ENCODE measurements at places on chromosomes 4 and X.

DNA sequence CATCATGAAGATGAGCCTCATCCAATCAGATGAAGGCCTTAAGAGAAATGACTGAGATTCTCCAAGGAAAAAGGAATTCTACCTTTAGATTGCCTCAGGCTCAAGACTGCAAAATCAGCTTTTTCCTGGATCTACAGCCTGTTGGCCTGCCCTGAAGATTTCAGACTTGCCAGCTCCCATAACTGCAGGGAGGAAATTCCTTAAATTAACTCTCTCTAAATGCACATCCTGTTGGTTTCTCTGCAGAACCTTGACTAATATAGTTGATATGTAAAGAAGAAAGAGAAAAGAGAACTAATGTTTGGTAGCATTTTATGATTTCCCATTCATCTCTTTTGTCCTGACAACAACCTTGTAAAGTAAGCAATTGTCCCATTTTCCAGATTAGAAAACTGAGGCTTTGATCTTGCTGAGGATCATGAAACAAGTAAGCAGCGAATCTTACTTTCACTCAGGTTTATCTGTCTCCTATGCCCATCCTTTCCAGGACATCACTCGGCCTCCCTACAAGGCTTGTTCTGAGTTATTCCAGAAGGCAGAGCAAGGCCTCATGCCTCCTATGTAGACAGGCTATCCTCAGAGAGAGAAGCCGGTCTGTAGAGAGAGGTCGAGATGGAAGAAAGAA is 115.0 kb upstream of the LDB2 start:
- no peak for DNase-seq

DNA sequence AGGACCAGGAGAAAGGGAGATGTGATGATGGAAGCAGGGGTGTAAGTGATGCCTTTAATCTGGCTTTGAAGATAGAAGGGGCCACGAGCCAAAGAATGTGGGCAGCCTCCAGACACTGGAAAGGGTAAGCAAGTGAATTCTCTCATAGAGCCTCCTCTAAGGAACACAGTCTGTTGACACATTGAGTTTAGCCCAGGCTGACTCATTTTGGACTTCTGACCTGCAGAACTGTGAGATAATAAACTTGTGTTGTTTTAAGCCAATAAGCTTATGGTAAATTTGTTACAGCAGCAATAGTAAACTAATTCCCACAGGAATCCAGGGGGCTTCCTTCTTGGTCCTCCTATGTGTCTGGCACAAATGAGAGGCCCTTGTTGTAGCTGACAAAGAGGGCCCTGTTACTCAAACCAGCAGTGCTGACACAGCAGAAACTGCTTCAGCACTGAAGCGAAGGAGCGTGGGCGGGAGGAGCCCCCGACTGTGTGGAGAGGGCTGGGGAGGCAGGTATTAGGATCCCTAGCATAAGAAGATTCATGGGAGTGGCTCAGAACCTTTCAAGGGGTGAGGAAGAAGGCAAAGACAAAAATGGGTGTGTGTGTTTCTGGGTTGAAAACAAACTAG is 268.7 kb downstream of the NR3C2 start:
- no peak for DNase-seq

- no peak for DNase-seq
These were observed 803.9 kb downstream of the C4orf33 start for GRCh38 chr4:129899849-129900248.

- peak; percentile 2 for DNase-seq
These were observed 141.0 kb upstream of the FAM47C start for GRCh38 chrX:36867143-36867542.

- peak; percentile 10 for DNase-seq
These were observed 34.7 kb downstream of the P2RY10 start for GRCh38 chrX:78979789-78980464.

DNA sequence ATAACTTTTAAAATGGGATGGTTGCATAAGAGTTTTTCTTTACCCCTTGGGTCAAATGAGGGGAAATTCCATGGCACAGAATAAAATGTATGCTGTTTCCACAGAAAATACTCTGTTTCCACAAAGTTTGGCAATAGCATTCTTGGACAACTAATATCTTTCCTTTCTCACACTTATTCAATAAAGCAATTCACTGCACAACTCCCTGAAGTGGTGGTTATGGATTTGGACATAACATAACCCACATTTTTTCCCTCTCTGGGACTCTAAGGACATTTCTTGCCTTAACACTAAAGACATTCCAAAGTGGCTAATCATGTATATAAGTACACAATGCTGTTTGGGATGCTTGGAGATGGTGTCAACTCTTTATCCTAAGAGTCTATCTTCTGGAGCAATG is 51.7 kb upstream of the GPM6B start:
- DNase-seq, result no peak

DNA sequence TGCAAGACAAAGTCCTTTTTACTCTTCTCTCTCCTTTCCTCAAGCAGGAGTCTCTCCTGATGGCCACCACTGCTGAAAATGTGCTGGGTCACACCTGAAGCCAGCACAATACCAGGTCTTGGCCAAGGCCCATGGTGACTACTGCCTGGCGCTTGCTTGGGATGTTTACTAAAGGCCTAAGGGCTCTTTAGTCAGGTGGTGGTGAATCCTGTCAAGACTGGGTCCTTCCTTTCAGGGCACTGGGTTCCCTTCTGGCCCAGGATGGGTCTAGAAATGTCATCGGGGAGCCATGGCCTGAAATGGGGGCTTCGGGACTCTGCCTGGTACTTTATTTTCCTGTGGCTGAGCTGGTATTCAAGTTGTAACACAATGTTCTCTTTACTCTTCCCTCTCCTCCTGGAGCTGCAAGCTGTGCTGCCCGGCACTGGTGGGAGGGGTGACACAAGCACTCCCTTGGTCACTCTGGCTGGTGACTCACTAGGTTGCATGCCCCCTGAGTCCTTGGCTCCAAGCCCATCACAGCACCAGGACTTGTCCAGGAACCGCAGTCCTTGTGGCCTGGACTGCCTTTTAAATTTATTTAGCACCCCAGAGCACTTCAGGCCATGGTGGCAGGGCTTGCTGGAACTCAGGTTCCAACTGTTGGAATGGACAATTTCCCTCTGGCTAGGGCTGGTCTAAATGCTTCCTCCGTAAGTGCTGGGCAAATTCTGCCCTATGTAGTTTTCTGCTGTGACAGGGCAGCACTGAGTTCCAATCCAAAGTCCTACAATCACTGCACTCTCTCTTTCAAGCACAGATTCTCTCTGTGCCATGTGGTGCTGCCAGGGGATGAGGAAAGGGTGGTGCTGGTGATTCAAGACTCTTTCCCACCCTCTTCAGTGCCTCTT is 11.3 kb downstream of the ARL13A start:
- DNase-seq, result no peak

- DNase-seq, result no peak
These were observed 443.6 kb downstream of the UBE2NL start for GRCh38 chrX:144327495-144327894.

GRCh38 chrX:821327-822107 is 190.9 kb downstream of the SHOX start:
- DNase-seq, result no peak

DNA sequence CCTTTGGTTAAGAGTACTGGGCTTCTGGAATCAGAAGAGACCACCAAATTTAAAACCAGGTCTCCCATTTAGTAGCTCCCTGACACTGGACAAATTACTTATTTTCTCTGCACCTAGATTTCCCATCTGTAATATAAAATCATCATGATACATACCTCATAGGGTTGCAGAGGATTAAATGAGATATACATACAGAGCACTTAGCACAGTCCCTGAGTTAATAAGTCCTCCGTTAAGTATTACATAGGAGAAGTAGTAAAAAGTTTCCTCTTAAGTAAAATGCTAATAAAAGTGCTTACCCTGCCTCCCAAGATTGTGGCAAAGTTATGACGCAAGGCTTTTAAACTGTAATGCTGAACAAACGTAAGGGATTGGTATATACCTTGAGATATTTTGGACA is 539 bp upstream of the CHIC1 start:
- DNase-seq, result no peak

DNA sequence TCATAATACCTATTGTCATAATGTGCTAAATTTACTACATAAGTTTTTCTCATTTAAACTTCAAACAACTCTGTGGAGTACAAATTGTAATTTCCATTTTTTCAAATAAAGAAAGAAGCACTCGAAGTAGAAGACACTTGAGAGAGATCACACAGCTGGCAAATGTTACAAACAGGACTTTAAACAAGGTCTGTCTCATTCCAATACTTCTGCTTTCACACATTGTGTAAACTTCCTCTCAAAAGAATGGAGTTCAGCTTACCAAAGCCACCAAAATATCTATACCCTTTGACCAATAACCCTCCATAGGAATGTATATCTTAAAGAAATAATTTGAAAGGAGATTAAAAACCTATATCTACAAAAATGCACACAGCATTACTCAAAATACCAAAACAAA is 88.3 kb downstream of the OPHN1 start:
- DNase-seq, result peak; percentile 27

DNA sequence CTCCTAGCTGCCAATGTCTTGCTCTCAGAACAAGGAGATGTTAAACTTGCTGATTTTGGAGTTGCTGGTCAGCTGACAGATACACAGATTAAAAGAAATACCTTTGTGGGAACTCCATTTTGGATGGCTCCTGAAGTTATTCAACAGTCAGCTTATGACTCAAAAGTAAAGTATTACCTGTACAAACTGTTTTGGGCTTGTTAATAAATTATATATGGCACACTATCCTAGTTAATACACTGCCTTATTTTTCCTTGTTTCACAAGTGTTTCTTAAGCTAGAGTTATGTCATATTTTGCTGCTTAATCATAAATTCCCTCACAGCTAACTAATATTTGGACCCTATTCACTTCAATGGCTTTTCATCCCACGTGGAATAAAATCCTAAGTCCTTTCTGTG is 45.3 kb downstream of the STK26 start:
- DNase-seq, result no peak

DNA sequence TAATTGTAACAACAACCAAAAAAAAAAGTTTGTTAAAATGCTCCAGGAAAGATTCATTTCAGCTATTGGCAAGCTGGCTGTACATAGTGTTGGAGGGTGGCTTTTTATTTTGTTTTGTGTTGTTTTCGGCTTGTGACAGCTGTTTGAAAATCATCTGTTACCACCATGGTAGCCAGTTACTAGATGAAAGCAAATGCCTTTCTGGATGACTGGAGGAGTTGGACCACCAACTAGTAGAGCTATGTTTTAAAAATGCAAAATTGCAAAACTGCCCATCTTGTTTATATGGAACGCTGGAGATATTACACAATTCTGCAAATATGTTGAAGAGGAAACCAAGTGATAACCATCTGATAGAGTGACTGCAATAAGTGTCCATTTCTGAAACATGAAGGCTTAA is 53.2 kb upstream of the TNIP3 start:
- DNase-seq, result no peak

GRCh38 chr4:182394181-182394580 is 151.0 kb downstream of the TENM3 start:
- no peak for DNase-seq

GRCh38 chr4:120771907-120772306 is 150.6 kb downstream of the PRDM5 start:
- DNase-seq, result no peak

GRCh38 chr4:3121110-3121509 is 46.6 kb downstream of the HTT start:
- DNase-seq, result no peak

GRCh38 chrX:154979629-154980028 is 42.9 kb downstream of the F8 start:
- peak; percentile 67 for DNase-seq

GRCh38 chr4:1227816-1228215 is 21.1 kb downstream of the CTBP1 start:
- no peak for DNase-seq

Measured in inflammatory macrophage treated with lipopolysaccharide for 4 hours (primary cell).